Hepatic stellate cell (primary cell): ENCODE measurements at places on chromosomes 13 and 19.

- DNase-seq = no peak
Measured at GRCh38 chr13:79723519-79724024, 242.6 kb downstream of the NDFIP2 start.

DNA sequence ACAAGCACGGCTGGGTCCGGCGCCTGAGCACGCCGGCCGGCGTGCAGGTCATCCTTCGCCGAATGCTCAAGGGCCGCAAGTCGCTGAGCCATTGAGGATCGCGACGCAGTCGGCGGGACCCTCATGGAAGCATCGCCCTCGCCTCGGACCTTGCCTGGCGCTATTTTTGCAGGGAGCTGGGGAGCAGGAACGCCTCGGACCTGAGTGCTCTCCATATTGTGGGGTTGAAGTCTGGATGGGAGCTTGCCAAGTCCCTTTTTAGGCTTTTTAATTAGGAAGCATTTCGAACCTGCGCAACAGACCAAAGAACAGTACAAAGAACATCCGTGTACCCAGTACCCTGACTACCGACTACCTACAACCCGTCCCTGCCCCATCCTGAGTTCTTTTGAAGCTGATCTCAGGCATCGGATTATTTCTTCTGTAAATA, 628 bp downstream of the MRPL34 start:
- DNase-seq = no peak

DNA sequence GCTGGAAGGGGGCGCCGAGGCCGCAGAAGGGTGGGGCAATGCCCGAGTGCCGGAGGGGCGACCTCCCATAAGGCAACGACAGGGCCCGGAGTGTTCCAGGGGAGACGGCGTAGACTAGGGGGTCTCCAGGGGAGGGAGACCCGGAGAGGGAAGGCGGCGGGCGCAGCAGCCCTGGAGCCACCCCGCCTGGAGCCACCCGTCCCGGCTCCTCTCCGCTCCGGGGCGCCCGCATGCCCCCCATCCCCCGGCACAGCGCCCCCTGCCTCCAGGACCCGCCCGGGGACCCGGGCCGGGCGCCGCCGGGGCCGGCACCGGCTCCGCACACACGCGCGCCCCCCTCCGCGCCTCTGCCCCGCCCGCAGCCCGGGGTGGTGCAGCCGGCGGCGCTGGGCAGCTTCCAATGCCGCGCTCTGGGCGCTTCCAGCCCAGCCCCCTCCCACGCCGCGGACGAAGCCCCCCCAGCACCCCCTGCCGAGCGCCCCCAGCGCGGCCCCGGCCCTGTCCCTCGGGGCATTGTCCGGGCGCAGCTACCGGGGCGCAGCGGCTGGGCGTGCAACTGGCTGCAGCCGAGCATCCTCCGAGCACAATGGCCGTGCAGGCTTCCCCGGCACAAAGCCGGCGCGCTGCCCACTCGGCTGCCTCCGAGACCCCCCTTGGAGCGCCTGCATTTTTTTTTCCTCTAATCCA, 519 bp downstream of the PTPRS start:
- DNase-seq = peak; percentile 44

DNA sequence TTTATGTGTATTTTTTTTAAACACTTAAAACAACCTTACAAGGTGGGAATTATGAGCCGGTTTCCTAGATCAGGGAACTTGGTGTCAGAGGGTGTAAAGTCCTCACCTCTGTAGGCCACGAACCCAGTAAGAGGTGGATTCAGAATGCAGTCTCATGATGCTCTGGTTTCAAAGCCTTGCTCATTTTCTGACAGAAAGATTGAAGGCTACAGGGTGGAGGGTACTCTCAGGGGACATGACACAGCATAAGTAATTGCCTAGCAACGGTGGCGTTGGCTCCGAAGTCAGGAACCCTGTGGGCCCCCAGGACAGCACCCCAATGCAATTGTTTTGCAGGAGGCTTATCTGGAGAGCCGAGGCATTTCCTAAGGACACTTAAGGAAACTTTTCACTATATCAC, 794.7 kb downstream of the EFNB2 start:
- DNase-seq = no peak

DNA sequence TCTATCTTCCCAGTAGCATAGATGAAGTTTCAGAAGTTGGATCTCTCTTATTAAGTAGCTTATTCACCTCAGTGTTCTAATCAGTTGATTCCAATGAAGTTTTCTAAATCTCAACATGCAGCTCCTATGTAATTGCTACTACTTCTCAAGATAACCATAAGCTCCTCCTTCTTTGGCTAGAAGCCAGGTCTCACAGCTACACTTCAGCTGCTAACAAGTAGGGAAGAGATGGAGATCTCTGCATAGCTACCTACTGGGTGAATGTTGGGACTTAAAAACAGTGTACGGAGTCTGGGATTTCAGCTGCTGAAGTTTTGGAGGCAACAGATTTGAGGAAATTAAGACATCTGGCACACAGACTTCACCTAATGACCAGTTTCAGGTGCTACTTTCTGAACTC, 661.0 kb downstream of the SLITRK1 start:
- DNase-seq = no peak

- DNase-seq = peak; percentile 64
Measured at GRCh38 chr19:2549701-2550191, 73.8 kb downstream of the GADD45B start.

DNA sequence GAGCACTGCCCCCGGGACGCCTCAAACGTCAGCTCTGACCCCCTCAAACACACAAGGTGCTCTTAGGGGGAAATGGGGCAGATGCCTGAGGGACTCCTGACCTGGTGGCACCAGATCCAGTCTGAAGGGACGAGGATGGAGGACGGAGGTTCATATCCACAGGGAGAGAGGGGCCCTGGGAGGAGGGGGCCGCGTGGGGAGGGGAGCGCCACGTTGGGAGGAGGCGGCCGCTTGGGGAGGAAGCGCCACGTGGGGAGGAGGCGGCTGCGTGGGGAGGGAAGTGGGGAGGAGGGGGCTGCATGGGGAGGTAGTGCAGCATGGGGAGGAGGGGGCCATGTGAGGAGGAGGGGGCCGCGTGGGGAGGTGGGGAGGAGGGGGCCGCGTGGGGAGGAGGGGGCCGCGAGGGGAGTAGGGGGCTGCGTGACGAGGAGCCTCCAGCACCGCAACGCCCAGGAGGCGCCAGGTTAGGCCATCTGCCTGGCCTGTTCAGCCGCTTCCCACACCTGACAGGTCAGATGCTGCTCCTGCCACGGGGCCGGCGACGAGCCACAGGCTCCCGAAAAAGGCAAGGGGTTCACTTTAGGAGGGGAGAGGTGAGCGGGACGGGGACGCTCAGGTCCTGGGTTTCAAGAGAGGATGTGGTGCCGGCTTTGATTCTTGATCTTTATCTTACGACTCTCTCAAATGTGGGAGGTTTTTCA, 36.7 kb upstream of the C13orf46 start:
- no peak for DNase-seq

GRCh38 chr13:62418872-62419271, 1003.2 kb upstream of the PCDH20 start:
- DNase-seq = no peak

DNA sequence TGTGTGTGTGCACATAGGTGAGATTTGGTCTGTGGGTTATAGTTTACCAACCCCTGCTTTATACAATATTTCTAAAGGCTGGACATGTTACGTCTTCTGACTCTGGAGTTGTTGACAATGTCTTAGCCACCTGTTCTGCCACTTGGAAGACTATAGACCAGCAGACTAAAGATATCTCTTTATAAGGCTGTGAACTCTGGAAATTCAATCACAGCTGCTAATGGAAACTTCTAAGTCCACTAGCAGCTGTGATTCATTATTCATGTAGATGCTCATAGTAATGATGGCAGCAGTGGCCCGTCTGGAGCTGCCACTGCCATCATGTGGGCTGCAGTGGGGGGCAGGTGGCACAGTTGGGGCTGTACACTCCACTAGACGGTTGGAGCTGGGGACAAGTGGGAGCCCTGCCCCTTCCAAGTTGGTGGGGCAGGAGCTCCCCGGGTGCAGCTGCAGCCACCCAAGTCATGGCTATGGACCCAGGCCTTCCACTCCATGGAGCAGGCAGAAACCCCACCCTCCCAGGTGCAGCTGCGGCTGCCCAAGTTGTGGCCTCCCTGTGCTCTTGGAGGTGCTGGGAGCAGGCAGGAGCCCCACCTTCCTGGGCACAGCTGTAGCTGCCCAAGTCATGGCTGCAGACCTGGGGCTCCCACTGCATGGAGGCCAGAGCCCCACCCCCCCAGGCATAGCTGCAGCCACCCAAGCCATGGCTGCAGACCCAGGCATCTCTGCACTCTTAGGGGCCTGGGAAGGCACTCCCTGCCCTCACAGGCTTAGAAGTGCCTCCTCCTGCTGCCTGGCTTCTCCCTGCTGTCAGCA, 8.8 kb downstream of the IGFL4 start:
- DNase-seq = no peak

DNA sequence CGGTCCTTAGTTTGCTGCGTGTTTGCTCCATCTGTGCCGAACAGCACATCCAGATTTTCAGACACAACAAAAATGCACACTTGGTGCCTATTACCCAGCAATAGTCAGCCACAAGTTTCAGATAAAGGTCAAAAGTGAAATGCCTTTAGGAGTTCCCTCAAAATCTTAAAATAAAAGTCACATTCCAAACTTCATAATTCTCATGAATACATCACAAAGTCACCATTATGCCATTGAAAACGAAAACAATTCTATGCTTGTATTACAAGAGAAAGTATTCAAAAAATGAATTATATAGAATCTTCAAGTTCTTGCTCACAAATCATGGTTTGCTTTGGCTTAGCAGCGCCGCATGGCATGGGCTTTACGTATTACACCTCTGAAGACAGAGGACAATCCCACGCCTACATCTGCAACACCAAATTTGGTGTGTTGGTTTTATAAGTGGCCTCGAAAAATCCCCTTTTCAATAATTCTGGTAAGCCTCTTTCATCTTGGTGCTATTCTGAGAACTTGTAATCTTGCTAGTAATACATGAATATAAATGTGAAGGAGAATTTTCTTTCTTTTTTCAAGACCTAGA, 26.6 kb downstream of the COL4A1 start:
- no peak for DNase-seq

DNA sequence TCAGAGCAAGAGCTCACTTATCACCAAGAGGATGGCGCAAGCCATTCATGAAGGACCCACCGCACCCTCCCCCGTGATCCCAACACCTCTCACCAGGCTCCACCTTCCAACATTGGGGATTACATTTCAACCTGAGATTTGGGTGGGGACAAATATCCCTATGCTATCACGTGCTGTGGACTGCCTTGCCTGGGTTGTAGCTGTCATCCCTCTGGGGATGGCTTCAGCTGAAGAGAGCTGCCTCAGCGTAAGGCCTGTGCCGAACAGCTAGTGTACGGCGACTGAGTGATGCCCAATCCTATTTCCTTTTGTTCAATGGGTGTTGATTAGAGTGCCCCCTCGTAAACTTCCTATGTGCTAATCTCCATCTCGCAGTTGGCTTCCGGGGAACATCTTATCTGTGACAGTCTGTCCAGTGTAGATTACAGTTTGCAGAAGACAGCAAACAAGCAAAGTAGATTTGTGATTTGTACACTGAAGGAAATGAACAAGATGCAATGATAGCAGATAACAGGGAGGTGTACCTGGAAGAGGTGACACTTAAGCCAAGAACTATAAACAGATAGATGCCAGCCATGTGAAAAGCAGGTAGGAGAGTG, 11.8 kb upstream of the RCBTB1 start:
- DNase-seq = no peak

GRCh38 chr13:48268019-48268418, 35.0 kb downstream of the ITM2B start:
- no peak for DNase-seq

- DNase-seq = no peak
Measured at GRCh38 chr13:31903111-31903815, 128.3 kb upstream of the FRY start.
